ENCODE measurements at places on chromosomes 12 and 14. TPM values are rescaled to one million over a fixed set of nuclear protein-coding genes. Genes with fewer than 3 reads are reported as not detected.

The ARL6IP4 gene
- 168 TPM for total RNA-seq

The ATP2B1 gene
- 53.4 TPM for total RNA-seq

The CABP1 gene
- total RNA-seq = 2.0 TPM

The UBE2N gene
- total RNA-seq = 84.7 TPM

The CPNE6 gene
- 0.19 TPM for total RNA-seq

The UBR7 gene
- total RNA-seq = 23.6 TPM

The TBX3 gene
- 18.0 TPM for total RNA-seq

The TEX52 gene
- total RNA-seq = not detected

DNA sequence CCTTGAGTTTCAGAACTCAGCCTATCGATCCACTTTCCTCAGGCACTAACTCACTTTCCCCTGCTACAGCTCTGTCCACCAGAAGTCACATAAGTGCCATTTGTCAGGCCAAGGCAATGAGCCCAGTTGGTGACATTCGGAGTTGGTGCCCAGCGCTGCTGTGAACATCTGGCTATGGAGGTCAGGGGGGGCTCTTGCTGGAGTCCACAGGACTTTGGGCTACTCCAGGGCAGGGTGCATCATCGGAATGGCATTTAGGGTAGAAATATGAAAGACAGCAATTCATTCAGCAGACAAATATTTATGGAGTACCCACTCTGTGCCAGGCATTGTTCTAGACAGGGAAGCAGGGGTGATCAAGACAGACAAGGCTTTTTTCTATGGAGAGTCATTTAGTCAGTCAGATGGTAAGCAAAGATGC, 1.5 kb upstream of the PPP1CC start:
- peak; percentile 12 for DNase-seq

- peak; percentile 69 for DNase-seq
These were observed 27.7 kb downstream of the PPP1R13B start for GRCh38 chr14:103819503-103820307.

DNA sequence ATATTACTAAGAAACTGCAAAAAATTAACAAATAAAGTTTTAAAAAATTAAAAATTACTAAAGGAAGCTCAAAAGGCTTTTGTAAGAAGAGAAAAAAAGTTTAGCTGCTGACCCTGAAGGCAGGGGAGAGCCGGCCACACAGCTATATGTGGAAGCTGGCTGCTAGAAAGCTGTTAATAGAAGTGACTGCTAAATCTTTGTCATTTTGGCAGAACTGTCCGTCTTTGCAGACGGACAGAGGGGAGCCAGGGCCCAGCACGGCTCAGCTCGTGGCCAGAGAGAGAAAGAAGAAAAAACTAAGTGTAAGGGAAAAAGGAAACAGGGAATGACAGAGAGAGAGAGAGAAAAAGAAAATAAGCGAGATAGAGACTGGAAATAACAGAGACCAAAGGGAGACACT, 27.9 kb downstream of the PRMT8 start:
- no peak for DNase-seq

- no peak for DNase-seq
These were observed 53.4 kb upstream of the DIO2 start for GRCh38 chr14:80264702-80265101.

DNA sequence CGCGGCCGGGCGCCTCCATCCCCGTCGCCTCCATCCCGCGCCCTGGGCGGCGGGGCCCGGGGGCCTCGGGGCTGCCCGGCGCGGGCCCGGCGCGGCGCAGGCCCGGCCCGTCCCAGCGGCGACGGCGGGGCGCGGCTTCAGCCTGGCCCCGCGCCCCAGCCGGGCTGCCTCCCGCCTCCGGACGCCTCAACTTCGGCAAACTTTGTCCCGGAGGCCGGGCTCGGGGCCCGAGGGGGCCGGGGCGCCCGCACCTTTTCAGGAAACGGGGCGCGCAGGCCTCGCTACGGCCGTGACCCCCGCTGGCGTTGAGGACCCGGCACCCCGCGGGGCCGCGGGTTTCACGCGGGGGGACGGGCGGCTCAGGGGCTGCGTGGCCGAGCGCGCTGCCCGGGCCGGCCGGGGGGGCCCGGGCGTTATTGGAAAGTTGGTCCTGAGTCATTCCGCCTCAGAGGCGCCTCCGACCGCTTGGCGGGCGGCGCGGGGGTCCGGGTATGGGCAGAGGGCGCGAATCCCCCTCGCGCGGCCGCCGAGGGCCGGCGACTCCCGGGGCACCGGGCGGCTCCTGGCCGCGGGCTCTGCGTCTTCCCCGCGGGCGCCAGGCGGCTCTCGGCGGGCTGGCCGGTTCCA, 575 bp downstream of the TRAF3 start:
- DNase-seq = no peak

GRCh38 chr12:89040146-89040964, 311.9 kb downstream of the DUSP6 start:
- peak; percentile 21 for DNase-seq

DNA sequence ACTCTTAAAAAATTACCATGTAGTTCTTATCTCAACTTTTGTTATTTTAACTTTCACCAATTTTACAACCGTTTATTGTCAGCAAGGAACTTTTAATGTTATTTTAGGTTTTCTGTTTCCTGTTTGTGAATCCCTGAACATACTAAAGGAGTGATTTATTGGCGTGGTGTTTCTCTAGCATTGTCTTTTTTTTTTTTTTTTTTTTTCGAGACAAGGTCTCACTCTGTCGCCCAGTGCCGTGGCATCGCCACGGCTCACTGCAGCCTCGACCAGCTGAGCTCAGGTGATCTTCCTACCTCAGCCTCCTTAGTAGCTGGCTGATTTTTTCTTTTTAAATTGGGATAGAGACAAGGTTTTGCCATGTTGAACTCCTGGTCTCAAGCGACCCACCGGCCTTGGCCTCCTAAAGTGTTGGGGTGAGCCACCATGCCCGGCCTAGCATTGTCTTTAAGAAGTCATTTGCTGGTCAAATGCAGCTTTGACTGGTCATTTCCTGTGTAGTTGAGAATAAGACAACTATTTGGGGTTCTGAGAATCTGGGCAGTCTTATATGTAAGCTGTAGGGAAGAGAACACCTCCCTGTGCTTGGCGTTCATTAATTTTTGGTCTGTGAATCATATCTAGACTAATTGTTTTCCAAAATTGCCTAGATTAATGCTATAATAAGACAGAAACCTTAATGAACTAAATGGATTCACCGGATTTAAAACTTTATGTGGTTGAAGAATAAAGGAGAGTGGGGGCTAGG, 2.1 kb downstream of the WASHC4 start:
- DNase-seq = peak; percentile 24

DNA sequence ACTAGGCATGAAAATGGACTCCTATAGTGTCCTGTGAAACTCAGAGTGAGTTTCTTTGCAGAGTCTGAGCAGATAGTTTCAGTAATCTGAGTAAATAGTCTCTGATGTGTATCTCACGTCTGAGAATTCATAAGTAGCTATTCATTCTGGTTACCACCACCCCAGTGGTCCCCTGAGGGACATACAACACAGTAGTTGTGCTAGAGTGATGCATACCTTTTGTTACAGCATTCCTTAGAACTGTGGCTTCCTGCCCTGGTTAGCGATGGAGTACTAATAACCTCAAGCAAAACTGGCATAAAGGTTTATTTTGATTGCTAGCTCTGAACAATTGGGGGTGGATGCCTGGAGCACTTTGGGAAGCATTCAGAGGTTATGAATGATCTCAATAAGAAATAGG, 114.7 kb downstream of the DAAM1 start:
- no peak for DNase-seq

DNA sequence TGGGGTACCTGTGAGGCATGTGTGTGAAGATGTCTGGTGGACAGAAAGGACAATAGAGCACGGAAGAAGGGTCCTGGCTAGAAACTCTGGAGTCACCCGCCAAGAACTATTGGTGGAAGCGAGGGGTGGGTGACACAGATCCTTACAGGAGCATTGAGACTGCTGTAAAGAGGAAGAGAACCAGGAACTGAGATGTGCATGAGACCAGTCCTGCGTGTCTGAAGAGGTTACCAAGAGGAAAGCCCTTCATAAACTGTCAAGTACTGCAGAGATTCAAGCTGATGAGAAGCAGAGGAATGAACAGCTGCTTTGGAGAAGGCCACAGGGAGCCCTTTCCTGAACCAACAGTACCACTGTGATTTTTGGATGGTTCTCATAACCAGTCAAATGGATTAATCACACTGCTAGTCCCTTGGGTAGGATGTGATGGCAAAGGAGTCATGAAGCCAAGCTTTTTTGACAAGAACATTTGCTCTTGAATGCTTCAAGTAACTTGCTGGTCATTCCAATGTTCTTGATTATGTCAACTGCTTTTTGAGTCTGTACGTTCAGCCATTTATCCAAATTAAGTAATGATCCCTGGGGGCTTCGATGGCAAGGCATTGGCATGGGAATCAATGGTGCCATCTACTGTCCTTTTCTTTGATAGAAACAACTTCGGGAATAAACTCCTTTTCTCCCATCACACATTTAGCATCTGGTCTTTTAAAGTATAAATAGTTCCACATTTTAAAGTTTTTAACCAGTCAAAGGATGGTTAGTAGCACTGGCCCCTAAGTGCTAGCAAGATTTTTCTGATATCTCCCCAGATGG, 42.9 kb downstream of the GPR135 start:
- DNase-seq = no peak

DNA sequence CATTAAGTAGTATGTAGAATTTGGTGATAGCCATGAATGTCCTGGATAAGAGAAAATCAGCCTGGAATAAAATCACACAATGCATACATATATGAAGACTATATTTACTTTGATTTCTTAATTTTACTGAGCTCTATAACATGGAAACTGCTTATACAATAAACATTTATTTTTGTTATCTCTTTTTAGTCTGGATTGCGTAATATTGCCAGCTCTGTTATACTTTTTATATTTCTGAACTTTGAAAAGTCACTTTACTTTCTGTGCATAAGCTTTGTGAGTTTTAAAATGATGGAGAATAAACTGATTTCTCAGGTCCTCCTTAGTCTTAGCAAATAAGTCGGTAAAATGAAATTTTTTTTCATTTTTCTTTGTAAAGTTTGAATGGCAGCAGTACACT, 19.2 kb upstream of the ABCD2 start:
- DNase-seq = no peak

GRCh38 chr14:50272498-50272897, 39.5 kb downstream of the L2HGDH start:
- DNase-seq = no peak

DNA sequence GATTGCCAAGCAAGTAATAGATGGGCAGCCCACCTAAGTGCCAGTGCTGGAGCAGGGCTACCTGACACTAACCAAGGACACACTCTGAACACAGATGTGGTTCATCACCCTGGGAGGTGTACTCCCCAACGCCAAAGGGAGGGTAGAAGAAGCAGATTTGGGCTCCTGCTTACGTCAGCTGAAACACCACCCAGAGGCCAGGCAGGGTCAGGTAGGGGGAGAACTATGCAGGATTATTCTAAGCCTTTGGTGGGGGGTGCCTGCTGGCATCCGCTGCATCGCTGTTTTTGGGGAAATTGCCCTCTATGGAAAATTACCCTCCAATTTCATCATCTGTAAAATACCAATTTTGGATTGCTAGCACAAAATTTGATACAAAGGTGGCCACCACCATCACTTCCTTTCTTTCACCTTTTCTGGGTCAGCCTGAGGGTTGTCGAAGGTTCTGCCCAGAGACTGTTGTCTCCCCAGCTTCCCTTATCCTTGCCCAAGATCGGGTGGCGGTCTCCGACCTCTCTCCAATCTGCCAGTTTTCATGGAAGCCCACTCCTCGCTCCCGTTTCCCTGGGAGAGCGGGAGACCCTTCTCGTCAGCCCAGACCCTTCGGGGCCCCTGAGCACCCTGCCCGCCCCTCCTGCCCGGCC, 535 bp downstream of the BIN2 start:
- DNase-seq = no peak

- DNase-seq = no peak
These were observed 35.4 kb downstream of the SRRM4 start for GRCh38 chr12:119016715-119017114.

DNA sequence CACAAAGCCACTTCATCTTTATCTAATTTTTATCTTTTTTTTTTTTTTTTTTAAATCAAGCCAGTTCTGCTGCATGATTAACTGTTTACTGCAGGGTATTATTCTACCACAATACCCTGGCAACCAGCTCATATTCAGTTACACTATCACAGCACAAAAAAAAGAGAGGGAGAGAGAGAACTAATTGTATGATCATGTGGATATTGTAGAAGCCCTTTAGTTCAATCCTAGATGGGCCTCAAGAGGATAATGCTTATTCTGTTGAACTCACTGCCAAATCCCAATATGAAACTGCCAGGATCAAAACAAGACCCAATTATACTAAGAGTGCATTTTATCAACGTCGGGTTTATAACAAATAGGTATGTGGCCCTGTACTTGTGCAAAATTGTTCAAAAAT, 51.5 kb downstream of the MED13L start:
- no peak for DNase-seq

DNA sequence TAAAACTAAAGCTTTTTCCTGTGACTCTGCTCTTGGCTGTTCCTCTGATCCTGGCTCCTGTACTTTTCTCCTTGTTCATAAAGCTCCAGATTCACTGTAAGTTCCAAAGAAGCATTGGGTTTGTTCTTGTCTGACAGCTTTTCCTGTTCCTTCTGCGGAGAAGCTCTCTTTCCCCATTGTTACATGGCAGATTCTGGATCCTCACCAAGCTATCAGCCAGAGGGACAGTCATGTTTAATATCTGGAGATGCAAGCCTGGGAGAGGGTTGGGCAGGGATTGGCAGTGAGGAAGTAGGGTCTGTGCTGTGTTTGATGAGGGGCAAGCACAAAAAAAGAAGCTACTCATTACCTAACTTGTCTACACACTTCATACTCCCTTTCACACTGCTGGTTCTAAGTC, 107.9 kb downstream of the AKAP6 start:
- no peak for DNase-seq

- DNase-seq = no peak
These were observed 851.8 kb downstream of the TMEM121 start for GRCh38 chr14:106378191-106378590.

DNA sequence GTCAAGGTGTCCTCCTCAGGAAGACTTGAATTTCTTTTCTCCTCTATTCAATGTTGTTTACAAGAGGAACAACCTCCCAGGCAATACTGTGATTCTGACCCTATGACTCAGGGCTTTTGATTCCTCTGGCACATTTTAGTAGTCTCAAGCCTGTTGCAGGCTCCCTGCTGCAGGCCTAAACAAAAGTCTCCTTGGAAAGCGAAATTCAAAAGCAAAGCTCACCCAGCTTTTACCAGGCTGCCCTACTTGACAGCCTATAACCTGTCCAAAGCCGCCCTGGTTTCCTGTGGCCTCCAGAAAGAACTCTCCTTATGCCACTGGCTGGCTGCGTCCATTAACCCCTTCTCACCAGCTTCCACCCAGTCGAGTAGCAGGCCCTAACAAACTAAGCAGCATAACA, 11.6 kb downstream of the FGD6 start:
- DNase-seq = no peak

- DNase-seq = no peak
These were observed 31.2 kb upstream of the KLC1 start for GRCh38 chr14:103597623-103598377.

DNA sequence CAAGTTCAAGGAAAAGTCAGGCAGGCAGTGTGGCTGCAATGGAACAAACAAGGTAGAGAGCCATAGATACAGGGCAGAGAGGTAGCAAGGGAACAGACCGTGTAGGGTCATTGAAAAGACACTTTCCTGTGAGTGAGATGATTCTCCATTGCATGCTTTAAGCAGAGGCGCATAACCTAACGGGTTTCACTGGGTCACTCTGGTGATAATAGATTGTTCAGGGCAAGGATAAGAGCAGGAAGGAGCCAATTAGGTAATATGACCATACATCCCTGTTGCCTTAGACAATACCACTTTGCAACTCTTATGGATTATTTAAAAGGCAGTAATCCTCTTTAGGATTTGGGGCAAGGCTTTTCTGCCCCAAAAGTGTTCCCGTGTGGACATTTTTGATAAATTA, 214.1 kb downstream of the PTPRO start:
- DNase-seq = no peak

- DNase-seq = no peak
These were observed 134.7 kb upstream of the RFLNA start for GRCh38 chr12:124160097-124160756.

Measured in kidney (tissue), 22 donors.